ENCODE measurements at places on chromosomes 2 and 18. TPM values are rescaled to one million over a fixed set of nuclear protein-coding genes. Genes with fewer than 3 reads are reported as not detected.

DNA sequence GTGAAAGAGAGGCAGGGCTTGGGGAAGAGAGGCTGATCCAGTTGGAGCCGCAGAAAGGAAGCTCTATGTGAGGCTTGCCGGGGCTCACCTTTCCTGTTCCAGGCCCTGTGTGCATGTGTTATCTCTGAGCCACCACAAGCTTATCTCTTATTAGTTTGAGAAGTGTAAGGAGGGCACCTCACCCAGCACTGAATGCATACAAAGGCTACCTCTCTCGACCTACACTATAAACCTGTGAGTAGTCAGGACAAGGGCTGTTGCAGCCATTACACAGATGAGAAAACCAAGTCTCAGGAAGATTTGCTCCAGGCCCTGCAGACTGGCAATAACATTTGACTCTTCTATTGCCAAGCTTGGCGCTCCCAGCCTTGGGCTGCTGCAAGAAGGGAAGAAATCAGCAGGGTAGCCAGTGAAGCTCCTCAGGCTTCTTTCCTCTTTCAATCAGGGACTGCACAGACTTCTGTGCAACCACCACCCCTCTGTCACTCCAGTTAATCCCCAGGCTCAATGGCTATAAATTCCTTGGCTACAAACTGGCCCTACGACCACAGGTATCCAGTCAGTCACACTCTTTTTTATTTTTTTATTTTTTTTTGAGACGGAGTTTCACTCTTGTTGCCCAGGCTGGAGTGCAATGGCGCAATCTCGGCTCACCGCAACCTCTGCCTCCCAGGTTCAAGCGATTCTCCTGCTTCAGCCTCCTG lies 73.8 kb downstream of the CLHC1 start:
- no peaks in the 10 kb centered on the region for H3K27me3 ChIP-seq
- H3K27ac ChIP-seq: no peak overlapping the region

The LRRC30 gene
- total RNA-seq: not detected

The PASK gene
- total RNA-seq: 127 TPM

GRCh38 chr2:151230627-151231140 lies 31.0 kb downstream of the RBM43 start:
- H3K27ac ChIP-seq: no peak overlapping the region
- H3K4me3 ChIP-seq: no peak overlapping the region
- H3K27me3 ChIP-seq: no peaks in the 10 kb centered on the region

All from naive thymus-derived CD4-positive, alpha-beta T cell (primary cell).